ENCODE measurements at places on chromosomes 3 and 15.

DNA sequence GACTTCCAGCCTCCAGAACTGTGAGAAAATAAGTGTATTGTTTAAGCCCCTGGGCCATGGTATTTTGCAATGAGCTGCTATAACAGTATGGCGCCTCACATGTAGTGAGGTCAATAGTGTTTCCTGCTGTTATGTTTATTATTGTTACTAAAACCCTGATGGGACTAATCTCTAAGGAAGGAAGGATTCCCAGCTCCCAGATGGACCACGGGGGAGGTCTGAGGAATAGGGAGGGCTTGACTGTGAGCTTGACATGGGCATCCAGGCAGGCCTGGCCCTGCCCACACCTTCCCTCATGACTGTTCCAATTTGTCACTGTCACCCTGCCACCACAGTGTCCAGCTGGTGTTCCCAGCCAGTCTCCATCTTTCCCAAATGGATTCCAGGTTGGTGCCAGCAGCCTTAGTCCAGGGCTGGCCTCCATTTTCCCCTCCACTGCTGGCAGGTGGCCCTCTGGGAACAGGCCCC is 14.5 kb upstream of the SLC41A3 start:
- no peak for DNase-seq

GRCh38 chr3:55042591-55042990 is 114.7 kb upstream of the LRTM1 start:
- no peak for DNase-seq

DNA sequence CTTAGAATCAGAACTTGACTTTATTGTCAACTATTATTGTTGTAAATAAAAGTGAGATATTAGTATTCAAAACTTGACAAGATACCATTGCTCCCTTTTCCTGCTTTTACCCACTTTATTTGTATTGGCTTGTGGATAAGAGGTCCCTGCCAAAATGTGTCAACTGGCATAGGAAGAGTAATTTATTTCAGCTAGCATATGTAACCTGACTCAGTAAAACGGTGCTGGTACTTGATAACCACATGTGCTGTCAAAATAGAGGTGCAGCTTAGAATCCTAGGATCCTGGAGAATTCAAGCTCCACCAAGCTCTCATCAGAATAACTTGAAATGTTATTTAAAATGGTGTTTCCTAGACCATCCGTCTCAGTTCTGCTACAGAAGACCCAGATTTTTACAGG is 90.2 kb upstream of the TGFBR2 start:
- no peak for DNase-seq

DNA sequence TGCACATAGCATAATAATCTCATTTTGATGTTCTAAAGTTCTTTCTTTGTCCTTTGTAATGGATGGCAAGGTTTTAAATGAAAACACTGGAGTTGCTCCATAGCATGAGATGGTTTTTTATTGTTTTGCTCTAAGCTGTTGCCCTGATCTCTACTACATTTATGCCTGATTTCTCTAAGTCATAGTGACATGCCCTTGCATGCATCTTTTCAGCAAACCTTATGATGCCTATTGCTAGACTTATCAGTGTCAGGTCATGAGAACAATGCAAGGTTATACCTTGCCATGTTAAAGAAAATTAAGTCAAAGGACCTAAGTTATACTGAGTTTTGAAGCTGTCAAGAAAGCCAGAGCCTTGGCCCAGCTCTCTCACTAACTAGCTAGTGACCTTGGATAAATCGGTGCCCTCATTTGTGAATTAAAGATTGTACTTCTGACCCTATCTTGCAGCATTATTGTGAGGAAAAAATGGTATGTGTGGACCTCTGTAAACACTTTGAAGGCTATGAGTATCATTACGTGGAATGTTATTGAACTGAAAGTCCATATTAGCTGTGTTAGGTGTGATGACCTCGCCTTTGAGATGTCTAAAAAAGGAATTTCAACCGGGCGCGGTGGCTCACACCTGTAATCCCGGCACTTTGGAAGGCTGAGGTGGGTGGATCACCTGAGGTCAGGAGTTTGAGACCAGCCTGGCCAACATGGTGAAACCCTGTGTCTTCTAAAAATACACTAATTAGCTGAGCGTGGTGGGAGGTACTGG is 256.4 kb upstream of the UBE2E1 start:
- DNase-seq, result no peak

DNA sequence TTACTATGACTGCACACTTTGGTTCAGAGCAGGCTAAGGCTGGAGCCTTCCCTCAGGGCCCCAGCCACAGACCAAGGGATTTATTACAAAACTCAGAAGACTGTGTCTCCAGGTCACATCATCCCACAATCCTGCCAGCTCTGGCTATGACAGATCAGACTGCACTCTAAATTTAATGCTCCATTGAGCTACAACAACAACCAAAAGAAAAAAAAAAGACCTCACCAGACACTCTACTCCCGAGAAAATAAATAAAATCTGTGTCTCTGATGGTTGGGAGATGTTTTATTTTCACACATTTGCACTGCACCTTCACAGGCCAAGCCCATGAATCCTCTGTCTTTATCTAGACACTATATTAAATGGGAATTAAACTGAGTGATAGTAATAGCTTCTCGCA is 50.8 kb upstream of the CTNNB1 start:
- DNase-seq, result no peak

DNA sequence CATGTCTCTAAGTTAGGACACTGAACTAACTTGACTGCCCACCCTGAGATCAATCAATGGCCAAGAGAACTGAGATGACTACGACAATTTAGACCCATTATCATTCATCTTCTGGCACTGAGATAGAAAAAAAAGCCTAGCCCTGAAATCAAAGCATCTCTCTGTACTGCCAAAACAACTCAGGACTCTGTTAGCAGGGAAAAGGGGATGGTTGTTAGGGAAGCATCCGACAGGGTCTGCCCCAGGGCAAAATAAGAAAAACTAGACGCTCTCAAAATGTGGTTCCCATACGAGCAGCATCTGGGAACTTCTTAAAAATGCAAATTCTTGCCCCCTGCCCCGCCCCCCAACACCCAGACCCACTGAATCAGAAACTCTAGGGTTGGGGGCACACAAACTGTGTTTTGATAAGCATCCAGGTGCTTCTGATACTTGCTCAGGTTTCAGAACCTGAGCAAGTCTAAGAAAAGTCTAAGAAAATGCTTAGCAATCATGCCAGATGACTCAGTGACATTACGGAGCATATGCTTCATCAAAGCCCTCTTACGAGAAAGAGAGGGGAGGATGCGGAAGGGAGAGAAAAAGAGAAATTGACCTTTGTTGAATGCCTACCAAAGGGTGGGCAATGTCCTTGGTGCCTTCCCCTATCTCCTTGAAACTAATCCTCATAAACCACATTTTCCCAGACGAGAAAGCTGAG is 172.8 kb upstream of the HES1 start:
- no peak for DNase-seq

DNA sequence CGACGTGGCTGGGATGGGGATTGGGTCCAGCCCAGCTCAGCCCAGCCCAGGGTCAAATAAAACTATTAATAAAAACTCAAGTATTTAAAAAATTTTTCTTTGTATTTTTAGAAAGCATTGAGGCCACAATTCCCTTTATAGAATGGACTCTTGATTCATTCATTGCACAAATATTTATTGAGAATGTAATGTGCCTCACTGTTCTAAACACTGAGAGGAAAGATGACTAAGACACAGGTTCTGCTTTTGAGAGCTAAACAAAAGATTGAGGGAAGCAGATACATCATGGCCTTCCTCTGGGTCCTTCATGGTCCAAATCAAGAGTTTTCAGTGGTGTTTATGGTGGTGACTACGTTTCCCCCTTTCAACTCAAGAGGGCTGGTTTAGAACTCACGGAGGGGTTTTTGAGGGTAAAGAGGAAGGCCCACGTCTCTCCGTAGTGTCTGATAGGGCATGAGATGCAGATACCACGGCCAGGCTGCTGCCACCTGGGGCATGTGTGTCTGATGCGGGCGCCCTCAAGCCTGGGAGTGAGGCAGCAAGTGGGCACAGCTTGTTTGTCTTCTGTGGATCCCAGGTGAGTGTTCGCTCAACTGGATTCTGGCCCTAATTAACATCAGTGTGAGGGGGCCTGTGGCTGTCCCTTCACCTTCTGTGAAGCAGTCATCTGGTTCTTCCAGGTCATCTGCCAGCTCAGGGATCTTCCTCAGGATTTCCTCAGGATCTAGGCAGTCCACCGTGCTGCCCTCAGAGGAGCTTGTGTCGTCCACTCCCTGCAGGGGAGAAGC is 73.5 kb upstream of the SCN5A start:
- no peak for DNase-seq

- DNase-seq, result no peak
Observed at GRCh38 chr3:49871531-49872153, 1.9 kb upstream of the CAMKV start.

DNA sequence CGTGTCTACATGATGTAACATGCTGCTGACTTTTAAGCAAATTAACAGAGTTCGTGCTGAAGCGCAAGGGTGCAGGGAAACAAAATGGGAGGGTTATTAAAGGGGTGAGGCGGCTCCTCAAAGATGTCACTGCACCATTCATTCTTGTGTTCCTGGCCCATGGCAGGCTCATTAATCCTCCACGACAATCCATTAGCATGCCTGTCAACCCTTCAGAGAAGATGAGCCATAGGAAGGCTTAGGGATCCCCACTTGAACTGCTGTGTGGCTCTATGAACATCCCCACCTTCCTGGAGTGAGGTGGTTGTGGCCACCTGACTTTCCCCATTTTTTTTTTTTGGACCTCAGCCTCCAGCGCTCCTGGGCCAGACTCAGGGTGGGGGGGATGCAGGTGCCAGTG is 45.8 kb downstream of the IGF1R start:
- DNase-seq, result no peak

- DNase-seq, result no peak
Observed at GRCh38 chr3:148922467-148922866, 57.4 kb downstream of the CPA3 start.

DNA sequence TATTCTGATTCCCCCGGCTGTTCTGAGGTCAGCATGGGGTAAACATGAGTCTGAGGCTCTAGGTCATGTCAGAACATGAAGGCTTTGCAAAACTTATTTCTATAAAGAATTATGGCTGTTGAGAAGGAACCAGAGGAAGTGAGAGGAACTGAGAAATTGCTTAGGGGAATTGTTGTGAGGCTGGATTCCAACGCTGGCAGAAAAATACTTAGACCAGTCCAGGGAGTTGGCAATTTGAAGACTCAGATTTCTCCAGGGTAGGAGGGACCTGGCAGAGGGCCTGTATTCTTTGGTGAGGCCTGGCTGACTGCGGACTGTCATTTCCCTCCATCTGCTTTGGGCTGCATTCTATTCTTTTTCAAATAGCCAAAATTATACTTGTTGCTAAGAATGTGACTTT is 155.5 kb downstream of the PLD1 start:
- DNase-seq, result no peak

- no peak for DNase-seq
Observed at GRCh38 chr15:59707619-59708018, 18.5 kb upstream of the BNIP2 start.

- no peak for DNase-seq
Observed at GRCh38 chr15:86935841-86936240, 856.2 kb downstream of the AGBL1 start.

GRCh38 chr3:144242747-144243146 is 271.1 kb downstream of the DIPK2A start:
- DNase-seq, result no peak

DNA sequence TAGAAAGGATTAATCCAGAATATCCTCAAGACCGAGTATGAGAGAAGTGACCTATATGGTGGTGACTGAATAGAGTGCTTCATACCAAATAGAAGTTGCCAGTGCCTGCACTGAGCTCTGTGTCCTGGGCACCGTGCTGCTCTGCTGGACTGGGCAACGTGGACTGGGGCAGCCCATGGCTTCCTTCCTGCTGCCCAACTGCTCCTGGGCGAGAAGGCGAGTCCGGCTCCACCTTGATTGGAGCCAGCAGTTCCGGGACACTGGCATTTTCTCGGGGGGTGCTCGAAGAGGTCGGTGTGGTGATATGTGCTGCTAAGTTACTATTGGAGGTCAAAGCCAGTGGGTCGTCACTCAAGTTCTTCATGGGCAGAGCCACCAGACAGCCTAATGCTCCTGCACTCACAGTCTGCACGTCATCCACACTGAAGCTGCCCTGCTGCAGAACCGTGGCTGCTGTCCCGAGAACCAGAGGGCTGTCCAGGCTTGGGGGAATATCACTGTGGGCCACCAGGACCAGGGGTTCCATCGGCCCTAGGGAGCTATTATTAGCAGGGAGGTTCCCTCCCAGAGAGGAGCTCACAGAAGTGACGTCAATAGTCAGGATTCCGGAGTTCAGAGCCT is 14.1 kb downstream of the ZXDC start:
- DNase-seq, result no peak

GRCh38 chr15:90046911-90047392 is 45.8 kb downstream of the ZNF710 start:
- no peak for DNase-seq

DNA sequence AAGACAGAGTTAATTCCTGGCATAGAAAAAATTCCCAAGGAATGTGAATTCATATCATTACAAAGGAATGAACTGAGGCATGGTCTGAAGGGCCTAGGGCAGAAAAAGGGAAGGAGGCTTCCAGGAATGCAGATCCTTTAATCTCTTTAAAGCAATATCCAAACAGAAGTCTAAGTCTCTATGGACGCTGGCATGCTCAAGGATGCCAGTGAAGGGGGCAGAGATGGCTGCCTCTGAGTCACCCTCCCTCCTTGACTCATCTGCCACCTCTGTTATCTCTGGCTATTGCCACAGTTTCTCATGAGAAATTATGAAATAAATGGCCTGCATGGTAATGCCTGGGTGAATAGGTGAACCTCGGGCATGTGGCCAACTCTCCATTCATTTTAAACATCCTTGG is 96.3 kb upstream of the BCL6 start:
- DNase-seq, result no peak

- DNase-seq, result no peak
Observed at GRCh38 chr15:41599061-41599460, 40.0 kb downstream of the TYRO3 start.

GRCh38 chr3:183698756-183699155 is 1.2 kb downstream of the YEATS2 start:
- no peak for DNase-seq

- no peak for DNase-seq
Observed at GRCh38 chr3:47000198-47000815, 20.8 kb downstream of the NBEAL2 start.

GRCh38 chr3:36489101-36489500 is 108.8 kb downstream of the STAC start:
- DNase-seq, result no peak

Data from activated CD4-positive, CD25-positive, alpha-beta regulatory T cell treated with anti-CD3 and anti-CD28 coated beads, Interleukin-2, amount 50 U/mL, for 16 hours (primary cell).